T-helper 22 cell (primary cell): ENCODE measurements at places on chromosomes 7 and 10.

- peak; percentile 44 for DNase-seq
These were observed 164.8 kb downstream of the DNAJB6 start for GRCh38 chr7:157501581-157501980.

DNA sequence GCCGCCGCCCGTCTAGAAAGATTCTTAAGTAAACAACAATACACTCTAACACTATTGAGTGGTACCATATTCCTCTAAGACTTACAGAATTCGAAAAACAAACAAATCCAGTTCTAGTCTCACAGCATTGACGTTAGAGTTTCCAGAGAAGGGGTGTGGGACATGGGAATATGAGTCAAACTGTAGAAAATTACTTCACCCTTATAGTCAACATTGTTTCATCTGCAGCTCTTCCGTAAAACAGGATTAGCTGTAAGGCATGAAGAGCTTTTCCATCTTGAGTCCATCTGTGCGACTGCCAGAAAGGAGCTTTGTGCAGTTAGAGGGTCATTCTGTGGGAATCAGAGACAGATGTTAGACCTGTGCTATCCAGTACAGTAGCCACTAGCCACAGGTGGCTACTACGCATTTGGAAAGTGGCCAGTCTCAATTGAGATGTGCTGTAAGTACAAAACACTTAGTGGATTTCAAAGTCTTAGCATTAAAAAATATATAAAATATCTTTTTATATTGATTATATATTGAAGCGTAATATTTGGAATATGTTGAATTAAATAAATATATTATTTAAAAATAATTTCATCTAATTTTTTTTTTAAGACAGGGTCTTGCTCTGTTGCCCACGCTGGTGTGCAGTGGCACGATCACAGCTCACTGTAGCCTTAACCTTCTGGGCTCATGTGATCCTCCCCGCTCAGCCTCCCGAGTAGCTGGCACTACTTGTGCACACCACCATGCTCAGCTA is 79.8 kb upstream of the MPP7 start:
- DNase-seq: no peak

DNA sequence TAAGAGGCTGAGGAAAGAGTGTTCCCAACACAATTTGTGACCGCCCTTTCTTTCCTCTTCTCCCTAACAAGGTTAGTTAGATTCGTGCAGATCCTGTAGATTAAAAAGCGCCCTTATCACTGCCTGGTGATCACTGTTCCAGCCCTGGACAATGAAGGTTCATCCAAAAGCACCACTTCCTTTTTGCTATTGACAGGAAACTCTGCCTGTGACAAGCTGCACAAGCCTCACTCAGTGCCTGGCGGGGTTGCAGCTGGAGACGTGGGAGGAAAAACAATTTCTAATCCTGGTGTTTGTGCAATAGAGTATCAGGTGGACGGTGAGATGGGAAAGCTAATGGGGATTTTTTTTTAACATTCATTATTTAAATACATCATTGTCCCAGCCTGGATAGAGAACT is 105.9 kb upstream of the CAV2 start:
- DNase-seq: no peak

- no peak for DNase-seq
These were observed 16.0 kb downstream of the AKR1C8 start for GRCh38 chr10:5168897-5169420.

- no peak for DNase-seq
These were observed 47.6 kb upstream of the ANKRD1 start for GRCh38 chr10:90968328-90969081.

- DNase-seq: no peak
These were observed 15.2 kb downstream of the TMEM176B start for GRCh38 chr7:150784954-150785353.

DNA sequence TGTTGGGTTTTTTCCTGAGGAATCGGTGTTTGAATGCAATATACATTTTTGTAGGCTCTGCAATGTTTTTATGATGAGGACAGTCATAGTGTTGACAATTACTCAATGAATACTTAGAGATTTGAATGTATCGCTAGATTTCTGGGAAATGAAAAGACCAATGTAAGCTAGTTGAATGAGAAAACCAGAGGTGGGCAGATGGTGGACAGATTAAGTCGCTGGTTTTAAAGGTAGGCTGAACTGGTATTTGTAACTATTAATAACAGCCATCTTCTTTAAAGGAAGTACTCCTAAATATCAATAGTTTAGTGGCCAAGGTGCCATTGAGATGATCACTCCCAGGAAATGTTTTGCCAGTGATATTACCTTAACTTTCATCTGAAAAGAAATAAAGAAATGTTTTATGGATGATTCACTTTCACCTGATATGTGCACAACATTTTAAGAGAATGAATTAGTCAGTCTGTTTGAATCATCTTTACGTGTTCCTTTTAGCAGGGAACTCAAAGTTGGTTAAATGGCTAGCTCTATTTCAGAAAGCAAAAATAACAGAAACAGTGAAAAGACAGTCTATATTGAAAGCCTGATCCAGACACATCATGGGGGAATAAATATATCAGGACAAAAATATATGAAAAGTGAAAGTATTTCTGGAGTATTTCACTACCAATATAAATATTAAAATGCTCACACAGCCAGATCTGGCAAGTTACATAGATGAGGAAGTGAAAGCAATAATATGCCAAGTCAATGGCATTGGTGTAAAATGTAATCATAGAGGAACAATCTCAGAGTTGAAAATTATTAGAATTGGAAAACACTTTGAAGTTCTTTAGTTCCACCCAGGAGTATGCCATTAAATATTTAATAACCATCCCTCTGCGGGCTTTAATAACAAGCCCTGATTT is 20.7 kb downstream of the MET start:
- DNase-seq: no peak

DNA sequence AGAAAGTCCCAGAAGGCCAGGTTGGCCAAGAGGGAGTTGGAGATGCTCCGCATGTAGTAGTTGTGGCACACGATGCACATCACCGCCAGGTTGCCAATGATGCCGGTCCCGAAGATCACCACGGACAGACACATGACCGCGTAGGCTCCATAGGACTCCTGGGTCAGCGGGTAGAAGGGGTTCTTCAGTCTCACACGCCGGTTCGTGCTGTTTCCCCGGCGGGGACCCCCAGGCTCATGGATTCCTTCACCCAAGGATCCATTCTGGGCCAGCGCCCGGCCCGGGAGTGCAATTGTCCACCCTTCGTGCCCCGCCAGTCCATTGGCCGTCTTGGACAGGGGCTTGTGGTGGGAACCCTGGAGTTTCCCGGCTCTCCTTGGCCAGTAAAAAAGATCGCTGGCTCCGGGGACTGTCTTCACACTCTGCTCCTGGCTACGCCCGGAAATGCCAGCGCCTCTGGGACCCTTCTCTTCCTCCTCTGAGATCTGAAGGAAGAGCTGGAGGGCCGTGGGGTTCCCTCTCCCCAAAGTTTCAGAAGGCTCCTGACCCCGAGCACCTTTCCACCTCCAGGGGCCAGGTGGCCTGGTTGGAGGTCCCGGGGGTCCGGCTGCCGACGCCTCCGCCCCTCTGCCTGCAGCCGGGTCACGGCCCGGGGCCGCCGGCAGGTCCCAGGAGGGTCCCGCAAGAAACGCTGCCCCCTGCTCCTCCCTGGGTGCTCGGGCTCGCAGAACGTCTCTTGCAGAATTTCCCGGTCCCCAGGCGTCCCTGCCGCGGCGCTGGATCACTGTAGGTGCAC is 1.3 kb downstream of the GPR37 start:
- DNase-seq: no peak

GRCh38 chr10:43177595-43177994 is 39.4 kb downstream of the CSGALNACT2 start:
- no peak for DNase-seq

DNA sequence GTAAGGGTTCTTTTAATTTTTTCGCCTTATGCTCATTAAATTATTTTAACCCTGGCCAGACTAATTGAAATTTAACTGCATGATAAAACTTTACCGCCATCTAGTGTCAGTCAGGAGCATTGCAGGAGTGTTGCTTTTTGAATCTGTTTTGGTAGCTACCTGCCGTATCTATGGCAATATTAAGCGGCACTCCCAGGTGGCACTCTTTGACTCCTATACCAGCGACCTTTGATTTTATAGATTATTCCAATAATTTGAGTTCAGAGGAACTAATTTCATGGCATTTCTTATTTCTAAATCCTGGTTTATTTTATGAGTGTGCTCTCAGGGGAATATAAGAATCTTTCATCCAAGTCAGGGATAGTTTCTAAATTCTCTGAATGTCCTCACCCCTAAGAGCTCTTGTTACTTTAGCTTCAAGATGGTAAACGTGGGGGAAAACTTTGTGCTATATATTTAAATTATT is 198.9 kb downstream of the REEP3 start:
- peak; percentile 17 for DNase-seq

DNA sequence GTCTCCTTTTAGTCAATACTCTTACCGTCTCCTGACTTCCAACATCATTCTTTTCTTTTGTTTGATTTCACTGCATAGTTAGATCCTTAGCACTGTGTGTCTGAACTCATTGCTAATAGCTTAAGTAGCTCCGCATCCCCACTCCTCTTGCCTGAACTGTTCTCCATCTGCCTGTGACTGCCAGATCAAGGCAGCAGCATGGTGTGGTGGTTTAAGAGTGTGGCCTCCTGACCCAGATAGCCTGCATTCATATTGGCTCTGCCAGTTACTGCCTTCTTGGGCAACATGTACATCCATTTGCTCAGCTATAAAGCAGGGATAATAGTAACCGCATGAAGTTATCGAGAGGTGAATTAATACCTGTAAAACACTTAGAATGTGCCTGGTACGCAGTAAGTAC is 50.8 kb downstream of the SUFU start:
- DNase-seq: no peak

- DNase-seq: no peak
These were observed 90.3 kb downstream of the FAM107B start for GRCh38 chr10:14684354-14684753.

GRCh38 chr7:37107047-37107750 is 341.5 kb downstream of the ELMO1 start:
- no peak for DNase-seq

GRCh38 chr10:34252111-34252510 is 563.0 kb downstream of the PARD3 start:
- DNase-seq: no peak

- no peak for DNase-seq
These were observed 626.0 kb downstream of the ACTR3B start for GRCh38 chr7:153385502-153385901.

DNA sequence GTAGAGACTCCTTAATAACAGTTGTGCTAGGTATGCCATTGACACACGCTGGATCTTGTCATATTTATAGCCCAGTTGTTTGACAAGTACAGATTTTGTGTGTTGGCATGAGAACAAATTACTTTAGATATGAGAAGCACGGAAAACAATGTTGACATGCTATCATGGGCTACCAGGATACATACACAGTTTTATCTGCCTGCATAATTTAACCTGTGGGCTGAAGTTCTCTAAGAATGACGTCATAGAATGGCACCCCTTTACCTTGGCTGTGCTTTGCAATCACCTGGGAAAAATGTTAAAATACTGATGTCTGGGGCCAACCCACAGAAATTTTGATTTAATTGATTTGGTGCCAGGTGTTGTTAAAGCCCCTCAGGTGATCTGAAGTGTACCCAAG is 2.8 kb downstream of the PLA2G12B start:
- no peak for DNase-seq

- DNase-seq: no peak
These were observed 225.0 kb downstream of the CELF2 start for GRCh38 chr10:11242443-11243387.

DNA sequence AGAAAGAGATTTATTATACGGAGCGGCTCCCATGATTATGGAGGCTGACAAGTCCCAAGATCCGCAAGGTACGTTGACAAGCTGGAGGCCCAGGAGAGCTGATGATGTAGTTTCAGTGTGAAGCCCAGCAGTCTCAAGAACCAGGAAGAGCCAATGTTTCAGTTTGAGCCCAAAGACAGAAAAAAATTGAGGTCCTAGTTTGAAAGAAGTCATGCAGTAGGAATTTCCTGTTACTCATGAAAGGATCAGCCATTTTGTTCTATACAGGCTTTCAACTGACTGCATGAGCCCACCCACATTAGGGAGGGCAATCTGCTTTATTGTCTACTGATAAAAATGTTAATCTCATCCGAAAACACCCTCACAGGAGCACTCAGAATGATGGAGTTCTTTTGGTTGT is 51.5 kb downstream of the CCDC71L start:
- no peak for DNase-seq

DNA sequence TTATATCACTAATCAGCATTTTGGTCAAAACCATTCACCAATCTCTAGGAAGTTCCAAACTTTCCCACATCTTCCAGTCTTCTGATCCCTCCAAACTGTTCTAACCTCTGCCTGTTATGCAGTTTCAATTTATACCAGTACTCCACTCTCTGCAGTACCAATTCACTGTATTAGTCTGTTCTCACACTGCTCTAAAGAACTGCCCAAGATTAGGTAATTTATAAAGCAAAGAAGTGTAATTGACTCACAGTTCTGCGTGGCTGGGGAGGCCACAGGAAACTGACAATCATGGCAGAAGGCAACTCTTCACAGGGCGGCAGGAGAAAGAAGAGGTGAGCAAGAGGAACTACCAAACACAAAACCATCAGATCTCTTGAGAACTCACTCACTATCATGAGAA is 374.9 kb downstream of the SORCS1 start:
- no peak for DNase-seq

GRCh38 chr10:69179089-69179742 is 818 bp upstream of the SUPV3L1 start:
- DNase-seq: peak; percentile 41

- DNase-seq: no peak
These were observed 1111.3 kb downstream of the TYW1 start for GRCh38 chr7:68107968-68108367.

- no peak for DNase-seq
These were observed 103.4 kb downstream of the SDK1 start for GRCh38 chr7:3404501-3404900.

- no peak for DNase-seq
These were observed 16.3 kb downstream of the GNG11 start for GRCh38 chr7:93937818-93938217.

GRCh38 chr7:55154096-55154495 is 135.3 kb downstream of the EGFR start:
- DNase-seq: no peak

DNA sequence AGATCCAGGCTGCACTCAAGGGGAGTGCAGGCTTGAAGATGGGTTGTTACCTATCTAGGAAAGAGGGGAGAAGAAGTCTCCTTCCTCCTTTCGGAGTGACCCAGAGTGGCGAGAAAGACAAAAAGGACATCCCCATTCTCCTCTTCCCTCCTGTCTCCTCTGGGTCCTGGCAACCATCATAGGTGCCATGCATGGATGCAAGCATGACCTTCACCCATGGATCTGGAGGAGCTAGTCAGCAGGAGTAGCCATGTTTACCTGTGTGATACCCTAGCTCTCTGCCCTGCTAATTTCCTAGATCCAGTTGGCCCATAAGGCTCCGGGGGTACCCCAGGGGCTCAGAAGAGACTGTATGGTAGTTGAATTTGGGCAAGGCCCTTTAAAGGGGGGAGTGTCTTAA is 17.2 kb upstream of the CROT start:
- DNase-seq: no peak

- DNase-seq: no peak
These were observed 72.7 kb downstream of the VOPP1 start for GRCh38 chr7:55499591-55499990.

DNA sequence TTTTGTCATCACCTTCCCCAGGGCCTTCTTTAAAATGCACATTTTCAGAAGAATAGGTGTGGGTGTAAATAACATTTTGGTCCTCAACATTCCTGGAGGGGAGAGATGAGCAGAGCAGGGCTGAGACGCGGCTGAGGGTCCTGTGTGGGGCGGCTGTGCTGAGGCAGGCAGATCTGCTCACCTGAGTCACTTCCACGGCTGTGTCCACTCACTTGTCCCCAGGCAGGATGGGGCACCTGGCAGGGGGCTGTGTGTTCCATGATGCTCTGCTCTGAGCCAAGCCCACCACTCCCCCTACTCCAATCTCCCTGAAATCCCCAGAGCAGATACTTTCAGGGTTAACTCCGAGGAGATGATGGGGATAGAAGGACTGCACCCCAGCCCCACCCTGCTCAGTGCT is 93.8 kb downstream of the GLRX3 start:
- no peak for DNase-seq
